H1 (cell line): ENCODE measurements at places on chromosomes 1 and 21. TPM values are rescaled to one million over a fixed set of nuclear protein-coding genes. Genes with fewer than 3 reads are reported as not detected.

GRCh38 chr1:97636941-97637340 is 283.9 kb downstream of the DPYD start:
- no peak for DNase-seq
- no peak overlapping the region for H3K27ac ChIP-seq
- no peak overlapping the region for H3K4me3 ChIP-seq
- no peaks in the 10 kb centered on the region for H3K36me3 ChIP-seq
- H3K4me1 ChIP-seq = no peaks in the 10 kb centered on the region

The CFHR5 gene
- not detected in 2 replicates for total RNA-seq

- H3K27ac ChIP-seq = no peak overlapping the region
- no peaks in the 10 kb centered on the region; the same call in 1 of the 2 replicates for H3K4me1 ChIP-seq
- no peaks in the 10 kb centered on the region for H3K27me3 ChIP-seq
- no peaks in the 10 kb centered on the region for H3K36me3 ChIP-seq
- no peak for DNase-seq
Observed at GRCh38 chr1:159964144-159964543, 10.1 kb upstream of the SLAMF9 start.

The PRAMEF4 gene
- total RNA-seq = not detected in 2 replicates
